Gastrocnemius medialis (tissue), 4 donors: ENCODE measurements at places on chromosomes 7 and 10. TPM values are rescaled to one million over a fixed set of nuclear protein-coding genes. Genes with fewer than 3 reads are reported as not detected.

DNA sequence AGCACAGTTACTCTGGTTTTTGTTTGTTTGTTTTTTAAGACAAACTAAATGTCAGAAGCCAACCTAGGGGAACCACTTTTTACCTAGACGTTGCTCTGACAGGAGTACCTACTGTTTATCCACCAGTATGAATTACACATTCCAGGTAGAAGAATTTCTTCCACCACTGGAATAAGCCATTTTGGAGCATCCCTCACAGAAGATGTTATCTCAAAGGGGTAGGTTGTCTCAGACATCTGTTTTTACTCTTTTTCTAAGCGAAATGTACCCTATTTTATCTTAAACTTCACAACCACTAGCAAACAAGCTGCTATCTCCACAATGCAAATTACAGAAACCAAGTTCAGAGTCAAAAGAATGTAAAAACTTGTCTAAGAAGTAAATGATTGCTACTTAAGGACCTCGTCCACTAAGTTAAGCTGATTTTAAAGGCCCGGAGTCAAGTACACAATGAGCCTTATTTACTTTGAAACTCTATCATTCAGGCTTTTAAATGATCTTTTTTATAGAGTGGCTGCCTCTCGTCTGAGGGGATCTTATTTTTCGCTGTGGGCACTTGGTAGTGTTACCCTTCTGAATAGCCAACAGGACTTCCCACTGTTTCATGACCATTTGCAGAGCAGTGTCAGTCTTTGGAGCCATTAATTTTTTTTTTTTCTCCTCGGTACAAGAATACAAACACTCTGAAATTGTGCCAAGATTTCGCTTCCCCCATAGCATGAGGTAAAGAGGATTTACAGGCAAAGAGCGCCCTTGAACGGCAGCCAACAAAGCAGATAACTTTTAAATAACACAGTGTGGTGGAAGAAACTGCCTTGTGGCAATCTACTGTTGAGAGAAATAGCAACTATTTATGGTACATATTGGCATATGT lies 15.7 kb upstream of the ARMC3 start:
- DNase-seq, result no peak

DNA sequence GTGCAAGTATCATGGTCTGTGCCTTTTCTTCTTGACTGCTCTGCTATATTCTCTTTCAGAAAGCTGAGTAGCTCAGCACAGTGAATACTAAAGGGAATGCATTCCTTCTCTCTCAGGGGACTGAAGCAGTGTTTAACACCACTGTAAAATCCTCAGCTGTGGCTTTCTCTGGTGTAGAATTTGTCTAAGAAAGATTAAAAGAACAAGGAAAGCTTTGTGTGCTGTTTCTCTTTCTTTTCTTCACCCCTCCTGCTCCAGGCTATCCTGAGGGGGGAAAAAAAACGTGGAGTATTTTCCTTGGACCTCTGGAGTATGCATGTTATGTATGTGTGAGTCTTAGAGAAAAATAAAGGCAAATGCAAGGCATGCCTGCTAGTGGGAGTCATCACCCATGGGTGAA lies 383.9 kb downstream of the AUTS2 start:
- DNase-seq, result no peak

DNA sequence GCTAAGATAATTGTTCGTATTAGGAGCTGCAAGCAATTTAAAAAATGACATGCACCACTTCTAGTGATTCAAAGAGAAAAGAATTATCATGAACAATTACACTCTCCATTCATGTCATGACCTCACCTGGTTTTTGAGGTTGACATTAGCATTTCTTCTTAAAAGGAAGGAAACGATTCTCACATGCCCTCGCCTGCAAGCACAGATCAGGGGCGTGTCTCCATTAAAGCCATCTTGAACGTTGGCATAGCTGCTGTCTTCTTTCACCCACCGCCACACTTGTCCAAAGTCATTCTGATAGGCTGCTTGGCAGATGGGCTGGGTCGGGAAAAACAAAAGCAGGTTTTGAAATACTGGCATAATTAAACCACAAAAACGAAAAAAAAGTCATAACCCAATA lies 19.9 kb downstream of the ANKRD22 start:
- no peak for DNase-seq

- DNase-seq, result no peak
Measured at GRCh38 chr7:81791568-81792518, 22.0 kb upstream of the HGF start.

GRCh38 chr10:74988054-74988775 lies 123.2 kb upstream of the SAMD8 start:
- DNase-seq, result no peak

- DNase-seq, result no peak
Measured at GRCh38 chr10:69359148-69359547, 57.6 kb downstream of the TACR2 start.

- DNase-seq, result no peak
Measured at GRCh38 chr7:64888901-64889685, 14.0 kb upstream of the ZNF273 start.

DNA sequence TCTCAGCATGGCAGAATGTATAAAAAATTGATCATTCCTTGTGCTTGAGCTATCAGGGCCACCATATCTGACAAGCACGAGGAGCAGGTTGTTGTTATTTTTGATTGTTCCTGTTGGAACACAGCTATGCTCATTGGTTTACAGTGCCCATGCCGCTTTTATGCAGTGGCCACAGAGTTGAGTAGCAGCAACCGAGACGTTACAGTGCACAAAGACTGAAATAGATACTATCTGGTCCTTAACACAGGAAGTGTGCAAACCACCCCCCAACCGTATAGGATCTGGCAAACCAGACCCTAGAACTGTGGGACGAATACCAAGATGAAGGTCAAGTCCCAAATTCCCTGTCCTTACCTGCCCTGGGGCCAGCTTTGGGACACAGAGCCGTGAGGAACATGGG lies 216.6 kb downstream of the KLF6 start:
- no peak for DNase-seq

- DNase-seq, result peak; percentile 29
Measured at GRCh38 chr10:7525314-7526016, 114.6 kb upstream of the SFMBT2 start.

GPRIN2 gene
- total RNA-seq, result not detected

SPDYE9 gene
- not detected for total RNA-seq

SLC29A4 gene
- 5.4 TPM for total RNA-seq
